Liver (tissue), 10 donors: ENCODE measurements at places on chromosomes 7 and 10.

GRCh38 chr7:85529201-85529600, 342.3 kb upstream of the SEMA3D start:
- H3K36me3 ChIP-seq, result no peaks in the 10 kb centered on the region
- H3K27me3 ChIP-seq, result no peaks in the 10 kb centered on the region
- H3K27ac ChIP-seq, result no peak overlapping the region
- peak; percentile 34 for DNase-seq
- peak overlapping the region; percentile 27 for H3K4me3 ChIP-seq

DNA sequence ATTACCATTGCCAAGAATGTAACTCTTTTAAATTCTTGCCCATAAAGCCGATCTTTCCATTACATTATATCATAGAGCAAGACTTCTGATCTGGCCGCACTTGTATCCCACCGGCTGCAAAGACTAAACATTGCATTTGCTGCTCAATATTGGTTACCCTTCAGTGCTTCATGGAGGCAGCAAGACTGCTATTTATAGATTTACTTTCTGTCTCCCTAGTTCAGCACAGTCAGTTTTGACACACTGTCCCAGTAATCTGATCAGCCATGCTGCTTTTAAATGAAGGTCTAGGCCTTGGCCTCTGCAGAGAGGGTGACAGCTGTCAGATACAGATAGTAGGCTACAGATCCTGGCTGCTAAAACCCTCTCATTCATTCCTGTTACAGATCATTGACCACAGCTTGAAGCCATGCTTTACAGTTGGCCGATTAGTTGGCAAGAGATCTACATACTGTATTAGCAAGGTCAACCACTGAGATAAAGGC, 562.6 kb upstream of the GALNT17 start:
- H3K4me1 ChIP-seq, result peaks cover 74% of the 10 kb centered on the region
- H3K36me3 ChIP-seq, result no peaks in the 10 kb centered on the region
- DNase-seq, result no peak
- no peaks in the 10 kb centered on the region for H3K27me3 ChIP-seq

GRCh38 chr7:52482076-52482475, 553.4 kb upstream of the POM121L12 start:
- H3K4me1 ChIP-seq, result no peaks in the 10 kb centered on the region
- no peaks in the 10 kb centered on the region for H3K27me3 ChIP-seq
- DNase-seq, result no peak

GRCh38 chr7:3201937-3202710, 98.9 kb upstream of the SDK1 start:
- H3K27ac ChIP-seq, result no peak overlapping the region
- peak; percentile 19 for DNase-seq
- no peaks in the 10 kb centered on the region for H3K36me3 ChIP-seq
- no peaks in the 10 kb centered on the region for H3K27me3 ChIP-seq
- no peaks in the 10 kb centered on the region for H3K4me1 ChIP-seq

- H3K27ac ChIP-seq, result no peak overlapping the region
- no peaks in the 10 kb centered on the region for H3K4me1 ChIP-seq
- H3K27me3 ChIP-seq, result no peaks in the 10 kb centered on the region
- H3K36me3 ChIP-seq, result no peaks in the 10 kb centered on the region
- H3K4me3 ChIP-seq, result no peak overlapping the region
Observed at GRCh38 chr7:16590424-16590823, 55.1 kb downstream of the ANKMY2 start.

GRCh38 chr7:16926283-16926682, 44.5 kb upstream of the AGR3 start:
- H3K27ac ChIP-seq, result no peak overlapping the region
- no peak overlapping the region for H3K4me3 ChIP-seq
- H3K36me3 ChIP-seq, result no peaks in the 10 kb centered on the region

DNA sequence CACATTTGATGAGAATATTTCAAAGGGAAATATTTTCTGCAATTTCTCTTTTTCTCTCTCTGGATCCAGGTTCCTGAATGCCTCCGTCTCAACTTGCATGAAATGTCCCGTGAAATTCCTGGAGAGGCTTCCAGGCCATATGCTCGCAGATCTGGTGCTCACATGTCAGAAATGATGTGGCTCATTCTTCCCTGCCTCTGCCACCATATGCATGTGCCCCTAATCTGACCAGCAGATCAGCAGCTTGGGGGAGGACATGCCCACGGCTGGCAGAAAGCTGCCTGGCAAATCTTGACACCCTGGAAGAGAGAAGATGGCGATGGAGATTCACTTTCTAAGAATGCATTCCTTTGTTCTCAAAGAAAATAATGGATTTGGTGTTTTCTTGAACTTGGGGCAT, 490.7 kb downstream of the RPS24 start:
- H3K27ac ChIP-seq, result no peak overlapping the region
- H3K4me1 ChIP-seq, result peaks cover 10% of the 10 kb centered on the region
- no peak for DNase-seq
- H3K27me3 ChIP-seq, result peaks cover 5% of the 10 kb centered on the region

GRCh38 chr10:33277135-33277536, 57.3 kb downstream of the NRP1 start:
- peaks cover 8% of the 10 kb centered on the region for H3K4me1 ChIP-seq
- no peak overlapping the region for H3K4me3 ChIP-seq
- no peaks in the 10 kb centered on the region for H3K27me3 ChIP-seq
- H3K36me3 ChIP-seq, result no peaks in the 10 kb centered on the region

- peak overlapping the region; percentile 51 for H3K27ac ChIP-seq
- no peaks in the 10 kb centered on the region for H3K27me3 ChIP-seq
- H3K36me3 ChIP-seq, result no peaks in the 10 kb centered on the region
- H3K4me3 ChIP-seq, result no peak overlapping the region
Observed at GRCh38 chr7:27897441-27897847, 157.5 kb downstream of the TAX1BP1 start.

GRCh38 chr10:46283580-46284285, 3.1 kb upstream of the ANTXRL start:
- H3K27ac ChIP-seq, result no peak overlapping the region
- no peaks in the 10 kb centered on the region for H3K36me3 ChIP-seq
- no peak for DNase-seq
- peaks cover 8% of the 10 kb centered on the region for H3K4me1 ChIP-seq
- no peaks in the 10 kb centered on the region for H3K27me3 ChIP-seq

GRCh38 chr7:91557789-91558404, 293.7 kb downstream of the FZD1 start:
- DNase-seq, result no peak
- H3K27me3 ChIP-seq, result no peaks in the 10 kb centered on the region
- H3K4me1 ChIP-seq, result no peaks in the 10 kb centered on the region
- no peak overlapping the region for H3K4me3 ChIP-seq

DNA sequence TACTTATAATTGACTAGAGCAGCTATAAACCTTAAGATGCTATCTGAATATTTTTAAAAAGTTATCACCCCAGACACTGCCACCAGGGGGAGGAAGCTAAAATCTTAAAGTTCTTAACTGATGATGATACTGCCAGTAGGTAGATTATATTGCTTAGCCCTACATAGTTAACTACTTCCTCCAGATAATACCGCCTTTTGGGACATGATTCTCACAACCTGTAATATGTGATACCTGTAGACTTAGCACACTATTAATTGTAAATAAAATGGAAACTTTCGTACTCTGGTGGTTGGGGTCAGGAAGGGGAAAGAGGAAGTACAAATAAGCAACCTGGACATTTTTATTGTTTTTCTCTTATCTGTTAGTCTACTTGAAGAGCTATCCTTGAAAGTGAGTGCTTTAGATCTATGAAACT, 268.9 kb downstream of the ADK start:
- peaks cover 18% of the 10 kb centered on the region for H3K4me1 ChIP-seq
- H3K4me3 ChIP-seq, result no peak overlapping the region
- no peaks in the 10 kb centered on the region for H3K27me3 ChIP-seq
- no peaks in the 10 kb centered on the region for H3K36me3 ChIP-seq
- DNase-seq, result no peak

- H3K4me1 ChIP-seq, result peaks cover 4% of the 10 kb centered on the region
- H3K27ac ChIP-seq, result no peak overlapping the region
- H3K4me3 ChIP-seq, result no peak overlapping the region
- no peaks in the 10 kb centered on the region for H3K27me3 ChIP-seq
- DNase-seq, result no peak
Observed at GRCh38 chr10:88234297-88234696, 348.8 kb downstream of the RNLS start.

- H3K4me1 ChIP-seq, result no peaks in the 10 kb centered on the region
- no peaks in the 10 kb centered on the region for H3K36me3 ChIP-seq
- peak; percentile 29 for DNase-seq
- no peak overlapping the region for H3K27ac ChIP-seq
Observed at GRCh38 chr7:64880322-64881297, 22.5 kb upstream of the ZNF273 start.

GRCh38 chr7:39958038-39958437, 8.0 kb downstream of the CDK13 start:
- H3K27ac ChIP-seq, result no peak overlapping the region
- H3K4me3 ChIP-seq, result no peak overlapping the region
- peaks cover 23% of the 10 kb centered on the region for H3K4me1 ChIP-seq

GRCh38 chr10:101782811-101783735, at the start of gene NPM3:
Gene NPM3 (minus strand): TSS chr10:101783446. CDS start chr10:101783390, 56 bp downstream.
- no peaks in the 10 kb centered on the region for H3K27me3 ChIP-seq
- peaks cover 24% of the 10 kb centered on the region for H3K4me1 ChIP-seq
- H3K4me3 ChIP-seq, result peak within 1 kb of the TSS; percentile 68

DNA sequence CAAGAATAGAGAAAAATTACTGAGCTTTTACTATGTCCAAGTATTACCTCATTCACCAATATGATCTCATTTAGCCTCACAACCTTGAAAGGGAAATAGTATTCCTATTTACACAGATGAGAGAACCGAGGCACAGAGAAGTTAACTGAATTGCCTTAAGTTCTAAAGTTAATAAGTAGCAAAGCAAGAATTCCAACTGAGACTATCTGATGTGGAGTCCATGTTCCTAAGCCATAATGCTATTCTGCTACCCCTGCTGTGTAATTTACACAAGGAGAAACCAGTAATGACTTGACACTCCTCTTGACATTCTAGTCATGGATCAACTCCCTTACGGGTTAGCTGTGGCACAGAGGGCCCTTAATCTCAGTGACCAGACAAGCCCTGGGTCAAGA, 60.7 kb downstream of the ABCB4 start:
- peaks cover 25% of the 10 kb centered on the region for H3K36me3 ChIP-seq
- peak overlapping the region; percentile 8 for H3K27ac ChIP-seq
- no peak for DNase-seq
- no peaks in the 10 kb centered on the region for H3K4me1 ChIP-seq
- H3K4me3 ChIP-seq, result no peak overlapping the region
- no peaks in the 10 kb centered on the region for H3K27me3 ChIP-seq

- H3K4me3 ChIP-seq, result no peak overlapping the region
- H3K4me1 ChIP-seq, result no peaks in the 10 kb centered on the region
- H3K27me3 ChIP-seq, result no peaks in the 10 kb centered on the region
- H3K36me3 ChIP-seq, result no peaks in the 10 kb centered on the region
- DNase-seq, result no peak
Observed at GRCh38 chr10:78502210-78502936, 468.7 kb downstream of the RPS24 start.

DNA sequence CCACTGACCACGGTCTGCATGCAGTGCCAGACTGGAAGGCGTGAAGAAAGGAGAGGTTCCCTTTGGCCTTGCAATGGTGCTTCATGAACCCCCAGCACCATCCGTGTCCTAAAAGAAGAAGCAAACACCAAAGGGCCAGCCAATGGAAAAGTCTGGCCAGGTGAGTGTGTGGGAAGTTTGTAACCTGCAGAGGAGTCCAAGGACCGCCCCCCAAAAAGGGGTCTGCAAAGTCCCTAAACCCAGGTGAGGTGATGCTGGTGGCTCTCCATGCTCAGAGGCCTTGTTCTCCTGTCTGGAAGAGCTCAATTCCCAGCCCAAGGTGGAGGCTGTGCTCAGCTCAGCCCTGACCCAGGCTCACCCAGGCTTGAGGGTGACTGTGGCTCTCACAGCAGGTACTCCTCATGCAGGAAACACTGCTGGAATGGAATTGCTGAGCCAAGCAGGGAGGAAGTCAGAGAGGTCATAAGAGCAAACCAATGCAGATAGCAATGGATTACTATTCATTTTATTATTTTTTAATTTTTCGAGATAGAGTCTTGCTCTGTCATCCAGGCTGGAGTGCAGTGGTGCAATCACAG, 52.4 kb upstream of the NANOS1 start:
- no peaks in the 10 kb centered on the region for H3K27me3 ChIP-seq
- no peak overlapping the region for H3K4me3 ChIP-seq
- H3K4me1 ChIP-seq, result no peaks in the 10 kb centered on the region

DNA sequence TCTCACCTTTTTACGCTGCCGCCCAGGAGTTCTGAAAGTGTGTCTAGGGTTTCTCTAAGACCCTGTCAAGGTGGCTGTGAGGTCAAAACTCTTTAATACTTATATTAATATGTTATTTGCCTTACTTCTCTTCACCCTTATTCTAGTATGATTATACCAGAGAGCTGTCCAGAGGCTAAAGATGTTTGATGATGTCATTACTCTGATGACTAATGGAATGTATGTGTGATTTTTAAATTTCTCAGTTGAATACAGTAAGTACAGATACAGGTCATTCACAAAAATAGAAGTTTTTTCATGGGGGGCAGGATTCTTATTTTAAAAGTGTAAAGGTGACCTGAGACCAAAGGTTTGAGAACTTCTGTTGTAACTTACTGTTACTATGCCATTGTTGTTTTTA, 150.6 kb upstream of the FOXP2 start:
- no peaks in the 10 kb centered on the region for H3K4me1 ChIP-seq
- no peak for DNase-seq
- H3K36me3 ChIP-seq, result no peaks in the 10 kb centered on the region

GRCh38 chr7:96303686-96304443, 18.0 kb downstream of the SLC25A13 start:
- H3K36me3 ChIP-seq, result no peaks in the 10 kb centered on the region
- DNase-seq, result no peak
- no peaks in the 10 kb centered on the region for H3K27me3 ChIP-seq

GRCh38 chr7:89934101-89934500, 220.2 kb upstream of the STEAP1 start:
- no peak for DNase-seq
- H3K27ac ChIP-seq, result no peak overlapping the region
- no peak overlapping the region for H3K4me3 ChIP-seq

- no peak for DNase-seq
- H3K36me3 ChIP-seq, result peaks cover 2% of the 10 kb centered on the region
Observed at GRCh38 chr10:119135513-119135881, 30.0 kb downstream of the SFXN4 start.

DNA sequence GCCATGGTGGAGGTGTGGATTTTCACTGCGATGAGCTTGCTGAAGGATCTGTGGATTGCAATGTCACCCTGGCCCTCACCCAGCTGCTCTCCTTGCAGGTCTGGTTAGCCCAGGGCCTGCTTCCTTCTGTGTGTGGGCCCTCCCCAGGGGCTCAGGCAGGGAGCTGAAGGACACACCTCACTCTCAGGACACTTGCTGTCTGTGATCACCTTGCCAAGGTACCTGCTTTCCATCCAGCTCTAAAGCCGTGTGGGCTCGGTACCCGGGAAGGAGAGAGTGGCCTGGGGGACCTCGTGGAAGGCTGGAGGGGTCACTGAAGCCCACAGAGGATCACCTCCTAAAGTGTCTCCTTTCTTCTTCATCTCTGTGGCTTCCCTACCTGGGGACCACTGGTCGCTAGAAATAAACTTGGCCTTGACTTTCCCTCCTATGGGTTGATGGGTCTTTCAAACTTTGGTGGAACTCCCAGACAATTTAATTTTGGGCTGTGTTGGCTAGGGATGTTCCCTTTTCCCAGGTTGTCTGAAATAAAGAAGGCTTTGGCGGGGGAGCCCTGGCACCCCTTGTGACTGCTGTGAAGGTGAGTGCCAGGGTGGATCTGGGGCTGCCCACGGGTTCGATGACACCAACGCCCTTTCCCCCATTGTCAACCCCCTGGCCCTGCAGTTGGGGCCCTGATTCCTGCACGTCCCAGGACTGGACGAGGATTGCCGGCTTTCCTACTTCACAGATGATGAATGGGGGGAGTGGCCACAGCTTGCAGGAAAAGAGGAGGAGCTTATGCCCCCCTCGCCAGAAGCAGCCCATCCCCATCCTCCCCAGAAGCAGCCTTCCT, 331.0 kb downstream of the ADARB2 start:
- peak; percentile 19 for DNase-seq
- no peaks in the 10 kb centered on the region for H3K27me3 ChIP-seq
- no peak overlapping the region for H3K4me3 ChIP-seq
- H3K4me1 ChIP-seq, result no peaks in the 10 kb centered on the region
- H3K27ac ChIP-seq, result no peak overlapping the region
